ENCODE measurements at places on chromosomes 6 and 20. TPM values are rescaled to one million over a fixed set of nuclear protein-coding genes. Genes with fewer than 3 reads are reported as not detected.

Gene ZBTB2
- total RNA-seq: 6.9 TPM

Gene PRSS35
- 3.7 TPM for total RNA-seq

Gene CAGE1
- under 0.01 TPM for total RNA-seq

Gene GLYATL3
- total RNA-seq: not detected

Gene TGM6
- not detected for total RNA-seq

Gene SYCP2
- total RNA-seq: 0.52 TPM

Gene TGM3
- not detected for total RNA-seq

Gene TMEM244
- total RNA-seq: not detected

Gene FRK
- 0.52 TPM for total RNA-seq

Gene F13A1
- 0.32 TPM for total RNA-seq

Gene MTG2
- 16.2 TPM for total RNA-seq

Gene HLA-G
- total RNA-seq: 0.91 TPM

Gene HLA-DOA
- 0.16 TPM for total RNA-seq

Gene SASH1
- total RNA-seq: 17.0 TPM

Gene BHLHE23
- not detected for total RNA-seq

Gene TMEM242
- 7.8 TPM for total RNA-seq

Gene ZNF334
- total RNA-seq: 1.8 TPM

Gene C20orf96
- total RNA-seq: 12.9 TPM

Gene PGC
- not detected for total RNA-seq

Gene OPN5
- total RNA-seq: not detected

Gene SSR1
- total RNA-seq: 98.2 TPM

Gene PHACTR3
- 0.26 TPM for total RNA-seq

Gene PCIF1
- 19.0 TPM for total RNA-seq

Gene TFAP2B
- total RNA-seq: not detected

Gene MUCL3
- not detected for total RNA-seq

Gene ADAM33
- 1.7 TPM for total RNA-seq

Gene SMPDL3A
- 9.2 TPM for total RNA-seq

Gene CYB5R4
- 16.0 TPM for total RNA-seq

All from epithelial cell of alveolus of lung (primary cell).